Right atrium auricular region (tissue), 2 donors: ENCODE measurements at places on chromosomes 5 and 9.

DNA sequence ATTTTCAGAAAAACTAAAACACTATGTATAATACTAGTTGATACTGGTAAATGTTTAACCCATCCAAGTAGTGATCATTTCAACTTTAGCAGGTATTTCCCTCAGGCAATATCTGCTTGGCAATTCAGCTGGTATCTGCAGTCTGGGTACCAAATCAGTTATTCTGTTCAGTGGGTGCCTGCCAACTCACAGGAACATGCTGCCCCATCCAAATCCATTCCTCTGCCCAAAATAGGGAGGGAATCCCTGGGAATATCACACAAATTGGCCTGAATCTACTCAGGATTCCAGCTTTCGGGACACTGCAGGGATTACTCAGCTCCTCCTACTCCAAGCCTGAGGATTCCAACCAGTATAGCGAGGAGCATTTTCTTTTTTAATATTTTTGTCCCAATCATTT is 61.7 kb upstream of the PDE4D start:
- no peak for DNase-seq

- DNase-seq, result no peak
These were observed 9.1 kb downstream of the CARNMT1 start for GRCh38 chr9:75019022-75019421.

GRCh38 chr5:56070851-56071465 is 76.2 kb upstream of the IL6ST start:
- DNase-seq, result no peak

DNA sequence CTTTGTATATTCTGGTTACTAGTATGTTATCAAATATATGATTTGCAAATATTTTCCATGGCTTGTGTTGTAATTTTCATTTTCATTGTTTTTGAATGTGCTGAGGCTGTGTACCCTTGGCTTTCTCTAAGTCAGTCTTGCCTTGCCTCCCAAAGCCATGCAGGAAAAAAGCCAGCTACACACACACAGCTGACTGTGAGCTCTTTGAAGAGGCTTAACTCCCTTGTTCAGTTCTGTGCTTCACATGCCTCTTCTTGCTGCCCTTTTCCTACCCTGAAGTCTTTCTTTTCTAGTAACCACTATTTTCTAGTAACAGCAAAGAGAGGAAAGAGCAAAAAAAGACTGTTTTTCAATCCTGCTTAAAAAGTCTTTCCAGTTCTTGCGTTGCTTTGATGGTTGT is 53.9 kb downstream of the KCNN2 start:
- DNase-seq, result no peak

DNA sequence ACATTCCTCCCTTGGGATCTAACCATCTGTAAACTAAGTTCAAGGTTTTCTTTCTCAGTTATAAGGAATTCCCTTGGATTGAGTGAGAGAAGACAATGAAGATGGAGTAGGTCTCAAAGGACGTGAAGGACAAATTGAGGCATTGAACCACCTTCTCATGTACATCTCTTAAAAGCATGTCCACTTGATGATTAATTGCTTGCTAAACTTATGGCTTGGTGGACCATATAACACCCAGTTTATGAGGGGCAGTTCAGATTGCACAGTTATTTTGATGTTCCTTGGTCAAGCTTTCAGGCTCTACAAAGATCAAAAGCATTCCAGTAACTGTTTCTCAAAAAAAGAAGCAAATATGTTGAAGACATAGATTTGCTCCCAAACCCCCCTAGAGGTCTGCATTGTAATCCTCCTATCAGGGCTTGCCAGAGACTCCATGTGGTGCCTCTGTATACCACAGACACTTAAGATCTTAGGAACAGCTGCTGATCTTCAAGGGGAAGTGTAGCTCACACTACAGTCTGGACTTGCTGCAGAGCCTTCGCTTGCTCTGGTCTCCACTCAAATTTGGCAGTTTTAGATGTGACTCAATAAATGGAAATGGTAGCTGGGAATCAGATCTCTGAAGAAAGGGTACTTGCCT is 56.9 kb upstream of the ALDH1A1 start:
- DNase-seq, result no peak

- no peak for DNase-seq
These were observed 15.9 kb downstream of the EBF1 start for GRCh38 chr5:159083548-159084452.

- no peak for DNase-seq
These were observed 7.5 kb downstream of the N4BP3 start for GRCh38 chr5:178120607-178121357.

- peak; percentile 51 for DNase-seq
These were observed 36.6 kb downstream of the BICD2 start for GRCh38 chr9:92727716-92728700.

GRCh38 chr9:131017067-131017466 is 8.1 kb downstream of the LAMC3 start:
- no peak for DNase-seq

GRCh38 chr9:125948887-125949596 is 201.9 kb downstream of the PBX3 start:
- no peak for DNase-seq

- DNase-seq, result no peak
These were observed 28.6 kb upstream of the SPATA31E1 start for GRCh38 chr9:87853876-87854579.

DNA sequence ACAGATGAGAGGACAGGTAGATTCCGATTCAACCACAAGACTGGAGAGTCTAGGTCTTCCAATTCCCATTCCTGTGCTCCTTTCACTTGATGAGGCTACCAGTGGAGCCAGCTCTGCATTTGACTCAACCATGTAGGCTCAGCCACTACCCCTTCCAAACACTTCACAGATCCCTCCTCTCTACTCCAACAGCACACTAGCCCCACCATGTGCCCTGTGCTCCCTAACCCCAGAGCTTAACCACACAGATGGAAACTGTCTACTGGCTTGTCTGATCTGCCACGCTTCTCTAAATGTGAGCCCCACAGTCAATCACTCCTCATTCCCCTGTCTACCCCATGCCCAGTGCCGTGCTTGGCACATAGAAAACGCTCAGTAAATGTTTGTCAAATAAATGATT is 508.2 kb downstream of the CDK5RAP2 start:
- DNase-seq, result no peak

DNA sequence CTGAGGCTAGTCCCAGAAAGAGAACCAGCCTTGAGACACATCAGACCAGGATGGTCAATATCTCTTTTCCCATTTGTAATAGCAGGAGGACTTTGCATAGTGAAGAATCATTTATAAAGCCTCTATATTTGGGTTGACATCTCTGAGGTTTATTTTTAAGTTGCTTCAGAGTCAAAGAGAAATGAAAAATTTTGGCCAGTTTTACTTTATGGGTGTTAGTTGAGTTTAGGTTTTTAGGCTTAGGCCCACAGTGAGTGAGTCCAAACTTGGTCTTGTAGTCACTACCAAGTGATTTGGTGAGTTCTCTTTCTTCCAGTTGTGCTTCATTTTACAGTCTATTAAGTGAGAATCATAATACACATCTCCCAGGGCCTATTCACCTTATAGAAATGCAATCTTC is 5.3 kb upstream of the MEF2C start:
- no peak for DNase-seq

DNA sequence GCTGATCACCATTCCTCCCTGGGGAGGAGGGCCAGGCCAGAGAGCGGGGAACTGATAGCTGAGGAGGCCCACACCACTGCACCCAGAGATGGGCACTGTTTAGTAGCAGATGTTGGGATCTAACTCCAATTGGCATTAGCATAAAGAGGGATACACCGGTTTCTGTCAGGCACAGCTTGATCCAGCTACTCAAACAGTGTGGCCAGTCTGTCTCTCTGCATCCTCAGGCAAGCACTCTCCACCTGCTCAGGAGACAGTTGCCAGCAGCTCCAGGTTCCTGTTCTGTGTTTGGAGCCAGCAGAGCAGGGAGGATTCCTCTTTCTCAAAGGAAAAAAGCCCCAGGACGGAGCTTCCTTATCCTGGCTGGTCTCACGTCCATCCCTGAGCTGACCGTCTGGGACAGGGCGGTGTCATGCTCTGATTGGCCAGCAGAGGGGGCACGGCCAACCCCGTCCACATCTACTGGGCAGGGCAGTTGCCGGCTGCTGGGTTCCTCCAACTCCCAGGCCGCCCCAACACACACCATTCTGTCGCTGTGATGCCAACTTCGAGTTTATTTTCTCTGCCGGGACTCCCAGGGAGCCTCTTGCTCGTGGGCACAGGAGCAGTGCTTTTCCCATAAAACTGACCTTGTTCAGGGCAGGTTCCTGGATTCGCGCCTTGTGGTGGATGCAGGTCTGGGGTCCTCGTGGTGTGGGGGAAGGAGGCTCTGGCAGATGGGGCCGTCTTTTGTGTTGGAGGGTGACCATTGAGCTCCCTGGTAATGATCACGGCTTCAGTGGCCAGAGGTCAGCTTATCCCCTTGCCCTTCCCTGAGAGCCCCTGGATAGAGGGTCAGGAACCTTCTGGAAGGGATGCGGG is 47.9 kb downstream of the COL5A1 start:
- DNase-seq, result peak; percentile 89

GRCh38 chr5:152593388-152593787 is 188.3 kb upstream of the NMUR2 start:
- DNase-seq, result no peak

GRCh38 chr9:22215521-22215920 is 206.4 kb upstream of the CDKN2B start:
- DNase-seq, result no peak

DNA sequence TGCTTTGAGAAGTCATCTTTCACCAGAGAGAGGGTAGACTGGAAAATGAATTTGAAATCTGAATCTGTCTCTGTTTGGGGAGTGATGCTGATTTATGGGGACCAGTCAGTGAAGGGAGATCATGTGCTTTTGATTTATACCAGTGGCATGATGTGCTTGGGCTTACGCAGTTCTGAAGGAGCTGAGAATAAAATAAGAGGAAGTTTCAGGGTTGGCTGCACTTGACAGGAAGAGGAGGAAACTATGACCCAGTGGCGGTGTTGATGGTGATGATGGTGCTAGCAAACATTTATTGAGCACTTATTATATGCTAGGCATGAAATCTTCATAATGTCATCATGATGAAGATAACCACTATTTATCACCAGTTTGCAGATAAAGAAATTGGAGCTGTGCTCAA is 136.4 kb upstream of the GLRA1 start:
- no peak for DNase-seq

GRCh38 chr5:97623441-97623840 is 440.4 kb upstream of the RIOK2 start:
- DNase-seq, result no peak

GRCh38 chr9:68961587-68961986 is 52.3 kb downstream of the PRKACG start:
- no peak for DNase-seq

DNA sequence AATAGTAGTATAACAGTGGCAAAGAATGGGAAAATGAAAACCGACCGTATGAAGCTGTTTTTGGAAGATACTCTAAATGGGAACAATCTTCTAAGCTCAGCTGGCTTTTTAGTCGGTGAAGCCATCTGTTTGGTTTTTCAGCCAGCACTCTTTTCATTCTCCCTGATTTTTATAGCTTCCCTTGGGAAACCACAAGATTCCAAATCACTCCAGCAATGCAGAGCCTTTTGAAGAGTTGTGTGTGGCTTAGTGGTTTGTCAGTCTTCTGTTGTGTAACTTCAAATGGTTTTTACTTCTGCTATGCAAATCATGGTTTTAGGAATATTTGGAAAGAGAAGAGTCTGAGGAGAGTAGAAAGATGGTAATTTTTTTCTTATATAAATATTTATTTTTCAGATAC is 180.7 kb downstream of the KDM4C start:
- DNase-seq, result no peak

- no peak for DNase-seq
These were observed 203.9 kb downstream of the FBN2 start for GRCh38 chr5:128334010-128334716.

- DNase-seq, result no peak
These were observed 79.8 kb downstream of the C5orf15 start for GRCh38 chr5:133888625-133888991.

DNA sequence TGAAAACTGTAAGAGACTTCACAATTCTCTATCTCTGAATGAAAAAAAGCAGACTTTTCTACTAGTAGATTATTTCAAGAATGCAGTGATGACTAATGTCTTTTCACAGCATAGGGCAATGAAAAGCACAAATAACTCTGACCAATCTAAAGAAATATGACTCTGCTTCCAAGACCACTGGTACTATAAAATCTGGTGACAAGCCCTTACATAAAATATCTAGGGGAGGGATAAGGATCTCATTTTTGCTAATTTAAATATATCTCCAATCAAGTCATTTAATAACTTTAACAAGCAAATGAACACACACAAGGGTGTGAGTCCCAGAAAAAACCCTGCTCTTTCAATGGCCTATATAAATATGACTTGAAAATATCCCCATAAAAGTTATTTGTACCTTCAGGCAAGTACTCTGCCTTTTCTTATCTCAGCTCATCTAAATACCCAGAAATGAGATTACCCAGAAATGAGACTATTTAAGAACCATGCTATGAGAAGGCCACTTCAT is 105.2 kb downstream of the GNAQ start:
- no peak for DNase-seq

DNA sequence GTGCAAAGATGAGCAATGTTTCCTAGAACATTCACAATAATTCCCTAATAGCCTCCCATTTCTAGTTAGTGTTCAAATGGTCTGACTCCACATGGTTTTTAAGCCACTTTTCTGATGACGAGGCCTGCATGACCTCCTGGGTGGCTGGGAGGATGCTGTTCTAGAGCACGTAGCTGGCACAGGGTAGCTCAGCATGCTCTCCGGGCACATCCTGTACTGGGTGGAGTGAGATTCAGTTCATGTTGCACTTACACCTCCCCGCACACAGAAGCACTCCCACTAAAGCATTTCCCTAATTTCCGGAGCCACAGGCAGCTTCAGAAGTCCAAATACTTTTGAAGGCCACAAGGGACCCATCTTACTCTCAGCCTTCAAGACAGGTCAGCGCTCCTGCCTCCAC is 159.8 kb upstream of the LHFPL2 start:
- no peak for DNase-seq

GRCh38 chr5:54301220-54301619 is 9.2 kb downstream of the ARL15 start:
- DNase-seq, result no peak

- DNase-seq, result no peak
These were observed 477.8 kb downstream of the CCDC171 start for GRCh38 chr9:16030528-16031185.

DNA sequence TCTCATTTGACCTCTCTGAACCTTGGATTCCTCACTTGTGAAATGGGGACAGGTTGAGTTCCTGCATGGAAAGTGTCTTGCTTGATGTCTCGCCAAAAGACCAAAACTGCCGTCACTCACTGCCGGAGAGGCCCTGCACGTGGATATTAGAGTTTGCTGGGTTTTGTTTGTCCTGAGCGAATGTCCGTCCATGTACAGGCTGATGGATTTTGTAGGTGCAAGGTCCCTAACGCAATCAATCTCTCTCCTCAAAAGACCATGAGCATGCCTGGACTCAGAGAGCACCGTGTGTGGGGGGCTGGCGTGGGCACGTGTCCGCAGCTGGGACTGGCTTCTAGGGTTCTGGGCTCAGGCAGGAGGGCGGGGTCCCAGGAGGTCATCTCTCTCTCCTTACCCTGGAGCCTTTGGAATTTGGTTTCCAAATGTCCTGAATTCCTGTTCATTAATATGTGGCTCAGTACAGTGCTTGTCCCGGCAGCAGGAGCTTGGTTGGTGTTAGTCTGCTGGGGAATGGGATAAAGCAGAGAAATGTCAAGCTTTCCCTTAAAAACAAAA is 146.0 kb upstream of the IER5L start:
- DNase-seq, result no peak
